ENCODE measurements at places on chromosomes 1 and 21.
A peak's percentile ranks its signal among the peaks of the same experiment; 100 is the strongest.

DNA sequence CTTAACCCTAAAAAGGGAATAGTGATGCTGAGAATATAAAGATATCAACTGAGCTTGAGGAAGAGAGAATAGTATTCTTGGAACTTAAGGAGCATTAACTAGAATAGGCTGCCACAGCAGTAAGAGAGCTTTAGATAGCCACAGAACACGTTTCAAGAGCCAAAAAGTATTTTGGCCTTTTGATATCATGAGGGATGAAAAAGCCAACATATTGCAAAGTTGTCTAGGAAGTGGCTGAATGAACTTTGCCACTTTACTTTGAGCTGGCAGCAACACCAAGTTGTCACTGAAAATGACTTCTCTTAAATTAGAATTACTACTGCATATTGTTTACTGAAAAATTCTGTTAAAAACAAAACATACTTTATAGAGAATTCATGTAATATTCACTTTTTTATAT is 1476.2 kb downstream of the MRPL39 start:
- DNase-seq = no peak

DNA sequence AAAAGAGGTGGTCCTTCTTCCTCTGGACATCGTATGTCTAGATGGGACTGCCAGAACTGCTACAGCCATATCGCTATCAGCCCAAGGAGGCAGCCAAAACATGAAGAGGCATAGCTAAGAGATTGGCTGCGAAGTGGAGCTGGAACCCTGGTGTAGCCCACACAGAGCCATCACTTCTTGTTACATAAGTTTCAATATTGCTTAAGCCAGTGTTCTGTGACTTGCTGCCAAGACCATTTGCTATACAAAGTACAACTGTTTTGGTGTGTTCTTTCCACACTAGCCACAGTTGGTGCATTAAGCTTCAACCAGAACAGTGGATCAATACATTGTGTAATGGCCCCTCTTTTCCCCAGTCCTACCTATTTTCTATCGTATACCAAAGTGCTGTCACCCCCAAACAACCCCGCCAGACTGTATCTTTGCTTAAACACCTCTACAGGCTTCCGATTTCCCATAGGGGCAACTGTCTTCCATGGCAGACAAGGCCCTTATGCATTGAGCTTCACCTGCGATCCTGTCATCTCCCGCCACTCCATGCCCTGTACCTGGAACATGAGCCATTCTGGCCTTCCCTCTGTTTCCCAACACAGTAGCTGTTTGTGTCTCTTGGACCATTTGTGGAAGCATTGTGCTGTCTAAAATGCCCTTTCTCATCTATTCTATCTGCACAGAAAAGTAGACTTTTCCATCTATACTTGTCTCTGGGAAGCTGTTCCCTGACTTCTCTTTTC is 241.8 kb downstream of the TTLL7 start:
- no peak for DNase-seq

- no peak for DNase-seq
Measured at GRCh38 chr1:202159534-202160371, 649 bp downstream of the PTPN7 start.

DNA sequence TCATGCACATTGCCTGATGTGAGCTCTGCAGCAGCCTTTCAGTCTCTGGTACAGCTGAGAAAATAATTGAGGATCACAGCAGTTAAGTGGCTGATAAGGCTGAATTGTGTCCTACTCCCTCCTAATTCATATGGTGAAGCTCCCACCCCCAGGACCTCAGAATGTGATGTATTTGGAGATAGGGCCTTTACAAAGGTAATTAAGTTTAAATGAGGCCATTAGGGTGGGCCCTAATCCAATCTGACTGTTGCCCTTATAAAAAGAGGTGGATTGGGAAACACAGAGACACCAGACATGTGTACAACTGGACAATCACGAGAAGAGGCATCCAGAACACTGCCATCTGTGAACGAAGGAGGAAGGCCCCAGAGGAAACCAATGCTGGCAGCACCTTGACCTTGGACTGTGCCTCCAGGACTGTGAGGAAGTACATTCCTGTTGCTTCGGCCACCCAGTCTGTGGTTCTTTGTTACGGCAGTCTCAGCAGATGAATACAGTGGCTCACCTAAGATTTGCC is 148.1 kb downstream of the TRABD2B start:
- DNase-seq = no peak

GRCh38 chr1:17927952-17928351 is 172.8 kb downstream of the ACTL8 start:
- DNase-seq = no peak

- DNase-seq = peak; percentile 56
Measured at GRCh38 chr1:164622068-164622845, 63.3 kb downstream of the PBX1 start.

- no peak for DNase-seq
Measured at GRCh38 chr1:61132176-61132638, 49.8 kb downstream of the NFIA start.

DNA sequence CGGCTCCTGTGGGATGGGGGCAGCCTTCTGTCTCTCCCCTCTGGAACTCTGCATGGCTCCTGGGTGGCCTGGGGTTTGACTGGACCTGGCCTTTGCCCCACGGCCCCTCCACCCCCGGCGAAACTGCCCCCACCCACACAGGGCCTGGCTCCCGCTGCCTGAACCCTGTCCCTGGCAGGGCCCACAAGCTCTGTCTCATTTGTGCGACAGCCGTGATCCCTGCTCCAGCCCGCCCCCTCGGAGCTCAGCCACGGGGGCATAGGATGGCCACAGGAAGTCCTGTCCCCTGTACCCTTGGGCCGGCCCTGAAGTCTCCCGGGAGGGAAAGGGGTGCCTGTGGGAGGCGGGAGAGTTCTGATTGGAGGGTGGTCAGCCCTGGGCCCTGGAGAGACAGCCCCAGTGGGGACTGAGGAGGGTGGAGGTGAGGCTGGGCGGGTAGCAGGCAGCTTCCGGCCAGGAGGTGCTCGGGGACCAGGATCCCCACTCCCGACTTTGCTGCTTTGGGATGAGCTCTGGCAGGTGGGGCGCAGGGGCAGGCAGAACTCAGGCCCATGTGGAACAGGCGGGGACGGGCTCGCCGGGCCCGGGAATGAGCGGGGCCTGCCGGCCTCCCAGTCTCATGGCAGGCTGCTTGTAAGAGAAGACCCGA is 45.1 kb downstream of the SLX9 start:
- DNase-seq = no peak

DNA sequence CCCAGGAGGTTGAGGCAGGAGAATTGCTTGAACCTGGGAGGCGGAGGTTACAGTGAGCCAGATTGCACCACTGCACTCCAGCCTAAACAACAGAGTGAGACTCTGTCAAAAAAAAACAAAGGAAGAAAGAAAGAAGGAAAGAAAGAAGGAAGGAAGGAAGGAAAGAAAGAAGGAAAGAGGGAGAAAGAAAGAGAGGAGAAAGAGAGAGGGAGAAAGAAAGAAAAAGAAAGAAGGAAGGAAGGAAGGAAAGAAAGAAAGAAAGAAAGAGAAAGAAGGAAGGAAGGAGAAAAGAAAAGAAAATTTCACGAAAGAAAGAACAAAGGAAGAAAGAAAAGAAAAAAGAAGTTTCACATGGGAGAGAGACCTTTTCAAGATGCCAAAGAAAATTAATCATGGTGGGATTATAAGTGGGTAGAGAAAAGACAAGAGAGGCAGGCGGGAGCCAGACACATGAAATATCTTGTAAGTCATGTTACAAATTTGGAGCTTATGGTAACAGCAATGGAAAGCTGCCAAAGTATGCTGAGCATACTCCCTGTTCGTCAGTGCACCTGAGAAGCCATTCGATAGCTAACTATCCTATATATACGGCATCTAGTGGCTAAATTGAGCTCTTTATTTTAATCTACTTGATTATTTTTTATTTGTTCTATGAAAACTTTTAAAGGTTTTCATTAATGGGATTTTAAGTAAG is 41.3 kb upstream of the TNFSF4 start:
- DNase-seq = no peak

DNA sequence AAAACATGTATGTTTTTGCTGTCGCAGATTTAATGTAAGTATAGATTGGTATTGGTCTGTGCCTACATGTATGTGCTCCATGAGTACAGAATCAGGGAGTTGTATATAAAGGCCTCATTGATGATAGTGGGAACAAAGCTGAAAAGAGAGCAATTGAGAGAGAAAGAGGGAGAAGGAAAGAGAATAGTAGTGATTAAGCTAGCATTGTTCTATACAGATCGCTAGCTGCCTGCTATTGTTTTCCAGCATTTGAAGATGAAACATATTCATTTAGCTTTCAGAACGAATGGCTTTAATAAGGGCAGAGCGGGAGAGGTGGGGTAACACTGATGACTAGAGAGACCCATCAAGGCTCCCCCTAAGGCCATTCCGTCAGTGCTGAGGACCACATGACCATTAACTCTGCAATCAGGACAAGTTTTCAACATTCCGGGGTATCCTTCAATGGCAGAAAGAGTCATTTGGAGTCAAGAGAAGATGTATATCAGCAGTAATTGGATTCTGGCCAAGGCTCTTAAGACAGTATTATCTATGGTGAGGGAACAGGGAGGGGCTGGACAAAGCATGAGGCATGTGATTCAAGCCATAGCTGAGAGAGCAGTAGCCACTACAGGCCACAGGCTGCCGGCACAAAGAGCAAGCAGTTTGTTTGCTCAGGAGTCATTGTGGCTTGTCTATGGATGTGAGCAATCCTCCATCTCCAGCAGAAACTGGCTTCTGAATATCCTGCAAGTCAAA is 176.5 kb downstream of the PBX1 start:
- no peak for DNase-seq

GRCh38 chr1:27399251-27400025 is 7.0 kb downstream of the GPR3 start:
- DNase-seq = no peak

DNA sequence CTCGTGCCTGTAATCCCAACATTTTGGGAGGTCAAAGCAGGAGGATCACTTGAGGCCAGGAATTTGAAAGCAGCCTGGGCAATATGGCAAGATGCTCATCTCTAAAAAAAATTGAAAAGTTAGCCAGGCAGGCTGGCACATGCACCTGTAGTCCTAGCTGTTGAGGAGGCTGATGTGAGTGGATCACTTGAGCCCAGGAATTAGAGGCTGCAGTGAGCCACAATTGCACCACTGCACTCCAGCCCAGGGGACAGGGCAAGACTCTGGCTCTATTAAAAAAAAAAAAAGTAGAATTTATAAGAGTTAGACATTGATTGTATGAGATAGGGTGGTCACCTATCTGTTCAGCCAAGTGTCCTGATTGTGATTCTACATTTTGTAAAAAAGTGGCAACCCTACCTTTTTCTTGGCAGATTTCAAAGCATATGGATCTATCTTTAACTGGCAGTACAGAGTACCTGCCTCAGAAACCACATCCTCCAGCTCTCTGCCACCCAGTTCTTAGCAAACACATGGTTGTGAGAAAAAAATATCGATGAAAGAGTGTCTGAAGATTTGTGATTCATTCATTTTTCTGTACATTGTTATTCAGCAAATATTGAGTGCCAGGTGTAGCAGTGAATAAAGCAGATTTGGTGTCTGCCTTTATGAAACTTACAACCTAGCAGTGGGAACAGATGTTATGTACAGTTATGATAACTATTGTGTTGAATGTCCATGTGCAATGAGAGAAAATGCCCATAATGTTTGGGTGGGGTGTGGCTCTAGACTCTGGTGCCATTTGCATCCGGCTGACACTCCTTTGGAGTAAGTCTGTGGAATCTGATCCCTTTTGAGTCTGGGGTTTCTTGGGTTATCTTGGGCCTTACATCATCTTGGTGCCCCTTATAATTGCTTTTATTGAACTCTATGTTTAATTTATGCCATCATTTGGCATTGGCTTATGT is 82.5 kb downstream of the ST3GAL3 start:
- DNase-seq = no peak

DNA sequence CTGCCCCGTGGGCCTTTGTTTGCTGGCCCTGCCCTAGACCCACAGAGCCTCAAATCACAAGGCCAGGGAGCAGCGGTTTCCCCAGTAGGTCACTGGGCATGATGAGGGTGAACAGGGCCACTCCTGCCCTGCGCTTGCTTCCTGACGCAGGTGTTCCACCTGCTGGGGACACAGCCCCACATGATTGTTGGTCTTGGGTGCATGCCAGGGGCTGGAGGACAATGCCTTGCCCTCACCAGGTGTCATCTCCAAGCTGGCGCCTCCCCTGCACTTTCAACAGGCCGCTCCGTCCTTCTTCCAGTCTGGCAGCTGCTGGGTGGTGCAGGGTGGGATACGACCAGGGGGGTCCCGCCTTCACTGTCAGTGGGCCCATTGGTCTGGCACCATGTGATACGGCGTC is 24.3 kb downstream of the IL10RB start:
- no peak for DNase-seq

DNA sequence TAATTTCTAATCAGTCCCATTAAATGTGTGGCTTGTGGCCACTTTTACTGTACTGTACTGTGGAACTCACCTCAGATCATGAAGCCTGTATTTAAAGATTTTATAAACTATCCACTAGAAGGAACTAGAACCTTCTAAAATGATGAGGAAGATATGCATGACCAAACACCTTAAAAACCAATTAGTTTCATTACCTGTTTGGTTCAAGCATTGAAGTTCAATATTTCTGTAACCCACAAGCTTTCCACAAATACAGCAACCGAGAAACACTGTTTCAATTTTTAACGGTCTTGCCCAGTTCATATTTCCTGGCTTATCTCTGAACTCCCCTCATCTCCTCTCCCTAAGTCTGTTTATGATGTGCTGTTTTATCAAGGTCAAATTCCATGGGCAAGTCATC is 264.3 kb upstream of the PLD5 start:
- no peak for DNase-seq

DNA sequence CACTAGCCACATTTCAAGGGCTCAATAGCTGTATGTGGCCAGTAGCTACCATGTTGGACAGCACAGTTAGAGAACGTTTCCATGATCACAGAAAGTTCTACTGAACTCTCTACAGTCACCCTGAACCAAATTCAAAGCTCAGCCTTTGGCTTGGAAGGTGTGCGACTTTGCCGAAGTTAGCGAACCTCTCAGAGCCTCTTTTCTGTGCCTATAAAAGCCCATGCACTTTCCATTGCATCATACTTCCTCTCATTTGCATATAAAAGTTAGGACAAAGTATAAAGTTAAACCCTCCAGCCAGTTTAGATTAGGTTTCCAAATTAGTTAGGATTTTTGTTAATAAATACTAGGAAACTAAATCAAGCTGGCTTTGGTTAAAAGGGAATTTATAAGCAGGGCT is 4.7 kb upstream of the SLC1A7 start:
- no peak for DNase-seq

DNA sequence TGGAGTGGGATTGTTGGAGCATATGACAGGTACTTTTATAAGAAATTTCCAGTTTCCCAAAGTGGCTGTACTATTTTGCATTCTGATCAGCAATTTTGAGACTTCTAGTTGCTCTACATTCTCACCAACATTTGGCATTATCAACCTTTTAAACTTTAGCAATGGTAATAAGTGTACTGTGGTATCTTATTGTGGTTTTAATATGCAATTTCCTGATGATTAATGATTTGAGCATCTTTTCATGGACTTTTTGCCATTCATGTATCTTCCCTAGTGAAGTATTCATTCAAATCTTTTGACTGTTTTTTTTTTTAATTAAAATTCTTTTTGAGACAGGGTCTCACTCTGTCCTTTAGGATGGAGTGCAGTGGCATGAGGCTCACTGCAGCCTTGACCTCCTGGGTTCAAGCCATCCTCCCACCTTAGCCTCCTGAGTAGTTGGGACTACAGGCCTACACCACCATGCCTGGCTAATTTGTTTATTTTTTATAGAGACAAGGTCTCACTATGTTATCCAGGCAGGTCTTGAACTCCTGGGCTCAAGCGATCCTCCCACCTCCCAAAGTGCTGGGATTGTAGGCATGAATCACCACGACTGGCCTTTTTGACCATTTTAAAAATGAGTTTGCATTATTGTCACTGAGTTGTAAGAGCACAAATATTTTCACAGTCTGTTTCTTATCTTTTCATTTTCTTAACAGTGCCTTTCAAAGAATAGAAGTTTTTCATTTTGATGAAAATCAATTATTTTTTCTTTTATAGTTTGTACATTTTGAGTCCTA is 7.8 kb upstream of the SLC6A9 start:
- DNase-seq = peak; percentile 38

Data from AG10803 (cell line).